RCC 7860 (cell line): ENCODE measurements at places on chromosomes 12 and 14.
A peak's percentile ranks its signal among the peaks of the same experiment; 100 is the strongest.

- DNase-seq = no peak
These were observed 94.6 kb upstream of the MUCL1 start for GRCh38 chr12:54759751-54760150.

- DNase-seq = no peak
These were observed 478 bp downstream of the RITA1 start for GRCh38 chr12:113186033-113186365.

DNA sequence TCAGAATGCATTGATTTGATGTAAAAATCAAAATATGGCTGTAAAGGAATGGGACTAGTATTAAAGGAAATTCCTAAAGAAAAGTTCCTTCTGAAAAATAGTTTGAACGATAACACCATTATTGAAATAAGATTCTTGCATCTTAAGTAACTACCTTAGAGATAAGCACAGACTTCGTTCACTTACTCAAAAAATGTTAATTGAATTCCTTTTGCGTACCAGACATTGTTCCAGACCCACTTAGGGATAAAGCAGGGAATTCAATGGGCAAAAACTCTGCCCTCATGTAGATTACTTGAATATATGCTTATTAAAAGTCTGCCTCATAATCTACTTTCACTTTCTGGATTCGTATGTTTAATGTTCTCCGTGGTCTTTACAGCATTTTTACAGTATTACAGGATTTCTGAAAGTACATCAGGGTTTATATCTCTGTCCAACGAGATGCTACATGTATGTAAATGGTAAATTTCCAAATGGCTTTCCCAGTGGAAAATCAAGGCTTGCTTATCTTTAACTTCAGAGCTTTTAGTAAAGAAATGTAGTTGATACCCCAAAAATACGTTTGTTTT, 213.7 kb downstream of the GXYLT1 start:
- no peak for DNase-seq

- DNase-seq = peak; percentile 12
These were observed 9.5 kb downstream of the MED13L start for GRCh38 chr12:116267948-116268347.

- DNase-seq = no peak
These were observed 3.3 kb downstream of the OR4E2 start for GRCh38 chr14:21656980-21657379.

DNA sequence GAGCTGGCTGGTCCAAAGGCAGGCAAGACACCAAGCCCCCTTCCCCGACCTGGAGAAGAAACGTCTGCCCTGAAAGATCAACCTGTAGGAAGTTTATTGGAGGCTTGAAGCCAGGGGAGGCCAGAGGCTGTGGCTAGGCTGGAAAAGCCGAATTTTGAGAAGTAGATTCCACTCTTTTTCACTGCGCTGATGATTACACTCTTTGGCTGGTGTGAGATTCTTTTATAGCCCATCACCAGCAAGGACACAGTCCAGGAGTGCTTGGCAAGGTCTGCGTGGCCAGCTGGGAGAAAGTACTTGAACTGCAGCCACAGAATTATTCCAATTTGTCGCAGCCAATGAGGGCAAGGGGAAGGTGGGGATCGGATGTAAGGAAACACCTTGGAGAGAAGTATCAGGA, 45.0 kb downstream of the SYNE3 start:
- DNase-seq = no peak

GRCh38 chr12:86261142-86261541, 5.0 kb upstream of the MGAT4C start:
- DNase-seq = no peak

DNA sequence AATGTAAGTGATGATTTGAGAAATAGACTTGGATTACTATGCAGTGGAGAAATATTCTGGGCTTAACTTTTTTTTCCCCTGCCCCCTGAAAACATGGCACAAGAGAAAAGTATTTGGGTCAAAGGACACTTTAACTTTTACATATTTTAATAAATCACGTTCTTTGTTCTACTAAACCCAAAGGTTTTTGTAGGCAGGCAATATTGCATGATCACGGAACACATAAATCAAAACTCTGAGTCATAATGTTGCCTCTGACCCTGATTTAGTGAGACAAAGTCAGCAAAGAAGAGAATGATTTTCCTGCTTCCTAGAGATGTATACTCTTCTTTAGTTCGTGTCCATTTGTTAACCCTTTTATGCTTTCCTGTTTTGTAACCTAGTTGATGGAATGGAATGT, 38.0 kb downstream of the ABCD2 start:
- no peak for DNase-seq

- DNase-seq = no peak
These were observed 394.6 kb downstream of the AEBP2 start for GRCh38 chr12:19833775-19834501.

- DNase-seq = peak; percentile 11
These were observed 76.9 kb upstream of the PSMA6 start for GRCh38 chr14:35215110-35215813.

GRCh38 chr12:119998471-119999245, 9.6 kb downstream of the BICDL1 start:
- no peak for DNase-seq

DNA sequence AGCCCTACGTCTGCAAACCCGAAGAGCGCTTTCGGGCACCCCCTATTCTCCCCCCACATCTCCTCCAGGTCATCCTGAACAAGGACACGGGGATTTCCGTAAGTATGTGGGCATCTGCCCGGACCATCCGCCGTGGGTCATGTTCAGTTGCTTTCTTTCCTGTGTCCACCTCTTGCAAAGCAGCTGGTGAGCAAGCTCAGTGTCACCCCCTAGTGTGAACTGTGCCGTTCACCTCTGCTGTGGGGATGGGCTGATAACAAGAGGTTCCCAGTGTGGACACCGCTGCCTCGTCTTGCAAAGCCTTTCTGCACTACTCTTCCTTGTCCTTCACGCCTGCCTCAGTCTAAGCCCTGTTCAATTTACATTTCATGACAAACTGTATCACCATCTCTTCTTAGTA, 8.6 kb downstream of the PRKAB1 start:
- DNase-seq = no peak

DNA sequence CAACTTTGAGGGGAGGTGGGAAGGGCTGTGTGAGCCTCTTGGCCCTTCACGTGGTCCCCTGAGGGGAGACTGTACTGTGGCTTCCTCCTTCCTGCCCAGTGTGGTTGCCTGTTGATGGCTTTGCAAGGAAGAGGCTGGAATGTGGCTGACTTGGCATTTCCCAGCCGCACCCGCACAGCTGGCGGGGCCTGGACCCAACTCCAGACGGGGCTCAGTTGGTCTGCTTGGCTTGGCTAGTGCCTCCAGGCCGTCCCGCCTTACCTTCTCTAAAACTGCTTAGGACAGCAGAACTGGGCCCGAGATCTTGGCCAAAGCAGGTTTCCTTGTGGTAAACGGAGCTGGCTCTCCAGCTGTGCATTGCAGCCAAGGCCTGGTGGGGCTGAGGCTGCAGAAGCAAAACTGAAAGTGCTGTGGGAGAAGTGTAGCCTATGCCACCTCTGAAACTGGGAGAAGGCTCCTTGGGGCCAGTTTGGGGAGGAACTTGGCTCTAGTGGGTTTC, 139.5 kb downstream of the SMOC1 start:
- no peak for DNase-seq
